Forelimb muscle (tissue), 1 donor: ENCODE measurements at places on chromosomes 6 and 20. TPM values are rescaled to one million over a fixed set of nuclear protein-coding genes. Genes with fewer than 3 reads are reported as not detected.

HLA-DQA1 gene
- 1.7 TPM for polyA plus RNA-seq

TMX4 gene
- polyA plus RNA-seq = 19.6 TPM

EBF4 gene
- 9.0 TPM for polyA plus RNA-seq

TRIM38 gene
- polyA plus RNA-seq = 6.7 TPM

SPATA25 gene
- polyA plus RNA-seq = 10.3 TPM

PLA2G7 gene
- polyA plus RNA-seq = 0.35 TPM

RAD21L1 gene
- polyA plus RNA-seq = not detected

SH3BGRL2 gene
- polyA plus RNA-seq = 7.5 TPM

POM121L2 gene
- polyA plus RNA-seq = not detected

ADRM1 gene
- polyA plus RNA-seq = 62.1 TPM

AMD1 gene
- polyA plus RNA-seq = 49.1 TPM

FILIP1 gene
- 57.6 TPM for polyA plus RNA-seq

GRCh38 chr6:97040355-97040860 lies 115.9 kb downstream of the KLHL32 start:
- no peak for DNase-seq

GRCh38 chr20:10626896-10627295 lies 46.9 kb downstream of the JAG1 start:
- DNase-seq = no peak

DNA sequence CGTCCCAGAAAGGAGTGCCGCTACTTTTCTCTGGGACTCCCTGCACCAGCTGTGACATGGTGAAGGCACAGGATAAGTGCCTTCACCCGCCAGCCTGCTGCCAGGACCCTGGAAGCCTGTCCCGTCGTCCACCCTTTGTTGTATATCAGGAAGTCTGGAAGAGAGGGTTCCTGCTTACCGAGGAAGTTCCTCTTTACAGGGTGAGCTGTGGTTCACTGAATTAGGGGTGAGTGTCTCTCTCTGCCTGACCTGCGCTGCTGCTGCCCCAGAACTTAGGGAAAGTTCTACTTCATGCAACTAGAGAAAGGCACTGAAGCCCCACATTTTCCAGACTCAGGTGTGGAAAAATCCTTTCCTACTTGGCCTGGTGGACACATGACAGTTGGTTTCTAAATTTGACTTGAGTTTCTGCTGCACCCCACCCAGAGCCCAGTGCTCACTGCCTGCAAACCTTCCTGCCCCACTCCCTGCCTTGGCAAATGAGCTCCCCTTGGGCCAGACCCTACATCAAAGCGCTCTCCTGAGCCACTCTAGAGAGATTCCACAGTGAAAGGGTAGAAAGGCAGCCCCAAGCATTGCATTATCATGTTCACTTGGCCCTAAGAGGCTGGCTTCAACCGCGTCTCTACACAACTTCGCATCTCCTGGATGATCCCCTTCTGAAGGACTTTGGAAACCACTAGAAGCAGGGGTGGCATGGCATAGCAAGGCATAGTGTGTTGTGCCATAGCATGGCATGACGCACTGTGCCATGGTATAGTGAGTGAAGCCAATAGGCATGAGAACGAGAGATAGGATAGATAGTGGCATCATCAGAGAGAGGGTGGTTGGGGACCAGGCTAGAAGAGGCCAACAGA lies 215.8 kb upstream of the CDYL start:
- no peak for DNase-seq

DNA sequence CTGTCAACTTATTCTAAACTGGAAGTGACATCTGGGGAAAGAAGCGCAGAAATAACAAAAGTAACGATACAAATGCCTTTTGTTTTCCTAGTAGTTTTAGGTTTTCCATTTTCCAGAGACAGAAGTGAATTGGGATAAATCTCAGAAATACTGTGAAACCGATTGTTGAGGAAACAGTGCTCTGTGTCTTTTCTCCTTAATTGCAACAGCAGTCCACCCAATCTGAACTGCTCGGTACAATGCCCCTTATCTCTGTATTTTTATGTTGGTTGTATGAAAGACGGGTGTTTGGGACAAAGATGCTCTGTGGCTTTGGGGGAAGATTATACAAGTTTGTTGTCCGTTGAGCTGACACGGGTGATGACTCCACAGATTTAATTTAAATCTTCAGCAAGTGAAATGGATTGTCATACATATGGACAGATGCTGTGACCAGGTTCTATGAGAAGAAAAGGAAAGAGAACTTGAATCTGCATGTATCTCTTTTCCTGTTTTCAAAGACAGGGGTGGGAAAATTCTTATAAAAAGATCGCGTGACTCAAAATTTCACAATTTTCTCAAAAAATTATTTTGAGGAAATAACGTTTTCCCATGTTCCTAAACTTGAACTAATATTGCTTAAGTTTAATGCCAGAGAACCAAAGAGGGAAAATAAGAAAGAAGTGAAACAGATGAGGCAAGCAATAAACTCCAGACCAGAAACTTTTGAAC lies 41.2 kb downstream of the SASH1 start:
- DNase-seq = no peak

GRCh38 chr20:57936636-57937385 lies 227.0 kb upstream of the PMEPA1 start:
- no peak for DNase-seq

DNA sequence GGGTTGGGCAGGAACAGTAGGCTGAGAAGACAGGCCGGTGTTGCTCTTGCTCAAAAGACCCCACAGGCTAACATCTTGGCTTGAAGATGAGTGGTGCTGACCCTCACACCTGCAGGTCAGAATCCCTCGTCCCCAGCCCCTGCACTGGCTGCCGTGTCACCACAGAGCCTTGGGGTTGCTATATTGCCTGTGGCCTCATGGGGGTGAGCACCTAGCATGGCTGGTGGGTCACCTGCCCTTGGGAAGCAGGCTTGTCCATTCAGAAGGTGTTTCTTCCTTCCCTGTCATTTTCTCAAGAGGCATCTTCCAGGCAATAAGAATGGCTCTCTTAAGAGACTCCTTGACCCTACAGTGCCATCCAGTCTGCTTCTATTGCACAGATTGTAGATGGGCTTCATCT lies 7.7 kb downstream of the SLC22A16 start:
- no peak for DNase-seq

- DNase-seq = no peak
Measured at GRCh38 chr6:24898676-24899075, 37.1 kb downstream of the RIPOR2 start.

GRCh38 chr6:110039981-110040383 lies 61.9 kb downstream of the GPR6 start:
- no peak for DNase-seq

- no peak for DNase-seq
Measured at GRCh38 chr6:143586557-143586956, 75.0 kb upstream of the FUCA2 start.

- DNase-seq = no peak
Measured at GRCh38 chr20:1265916-1266166, 253 bp upstream of the SNPH start.

- DNase-seq = no peak
Measured at GRCh38 chr6:102520966-102521365, 1127.5 kb downstream of the GRIK2 start.

DNA sequence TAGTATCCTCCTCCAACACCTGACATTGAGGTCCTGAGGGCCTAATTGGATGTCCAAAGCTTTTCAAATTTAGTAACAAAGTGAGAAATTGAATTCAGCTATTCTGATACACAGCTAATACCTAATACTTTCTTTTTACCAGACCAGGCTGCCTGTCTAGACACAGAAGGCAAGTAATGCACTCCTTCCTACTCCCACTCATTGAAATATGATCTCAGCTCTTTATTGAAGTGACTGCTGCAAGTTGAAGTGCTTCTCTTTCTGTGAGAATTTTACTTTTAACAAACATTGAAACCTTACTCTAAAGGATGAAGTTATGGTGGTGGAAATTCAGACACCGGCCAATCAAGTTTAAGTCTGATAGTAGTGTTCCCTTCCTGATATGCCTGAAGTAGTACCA lies 90.8 kb upstream of the OGFRL1 start:
- DNase-seq = no peak

- no peak for DNase-seq
Measured at GRCh38 chr6:73377225-73377624, 7.5 kb upstream of the OOEP start.

DNA sequence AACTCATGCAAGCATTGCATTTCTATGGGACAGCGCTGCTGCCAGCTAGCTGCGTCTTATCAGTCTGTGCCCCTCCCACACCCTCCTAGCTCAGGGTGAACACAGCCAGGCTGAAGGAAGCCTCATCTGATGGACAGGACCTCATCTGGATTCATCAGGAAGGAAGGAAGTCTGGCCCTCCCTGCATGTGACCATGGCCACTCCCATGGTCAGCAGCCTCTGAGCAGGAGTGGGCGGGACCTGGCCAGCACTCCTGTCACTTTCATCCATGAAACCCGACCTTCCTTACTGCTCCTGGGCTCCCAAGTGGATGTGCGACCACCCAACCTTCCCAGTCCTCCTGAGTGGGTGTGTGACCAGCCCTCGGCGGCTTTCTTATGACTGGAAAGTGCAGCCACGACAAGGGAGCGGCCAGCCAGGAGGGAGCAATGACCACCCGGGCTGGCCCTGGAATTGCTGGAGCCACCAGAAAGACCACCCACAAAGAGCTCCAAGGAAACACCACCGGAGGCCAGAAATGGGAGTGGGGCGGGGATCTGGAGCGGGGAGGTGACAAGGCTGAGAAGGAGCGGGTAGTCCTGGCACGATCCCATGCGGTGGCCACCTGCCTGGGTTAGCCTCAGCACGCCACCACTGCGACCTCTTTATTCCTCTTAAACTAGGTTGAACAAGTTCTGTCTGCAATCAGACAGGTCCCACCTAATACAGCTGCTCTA lies 241.2 kb downstream of the TTLL2 start:
- DNase-seq = no peak

DNA sequence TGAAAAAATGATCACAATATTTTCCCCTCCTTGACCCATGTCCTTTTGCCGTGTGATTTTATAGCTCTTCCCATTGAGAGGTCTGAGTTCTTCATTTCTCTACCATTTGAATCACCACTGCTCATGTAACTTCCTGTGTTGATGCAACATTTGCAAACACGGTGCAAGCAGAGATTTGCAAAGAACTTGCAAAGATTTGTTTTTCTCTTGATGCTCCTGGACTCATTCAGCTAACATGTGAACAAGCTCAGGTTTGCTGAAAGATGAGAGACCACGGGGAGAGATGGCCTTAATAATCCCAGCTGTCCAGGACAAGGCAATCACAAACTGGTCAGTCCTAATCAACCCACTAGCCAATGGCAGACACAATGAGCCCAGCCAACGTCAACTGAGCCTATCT lies 8.6 kb downstream of the VNN2 start:
- no peak for DNase-seq

DNA sequence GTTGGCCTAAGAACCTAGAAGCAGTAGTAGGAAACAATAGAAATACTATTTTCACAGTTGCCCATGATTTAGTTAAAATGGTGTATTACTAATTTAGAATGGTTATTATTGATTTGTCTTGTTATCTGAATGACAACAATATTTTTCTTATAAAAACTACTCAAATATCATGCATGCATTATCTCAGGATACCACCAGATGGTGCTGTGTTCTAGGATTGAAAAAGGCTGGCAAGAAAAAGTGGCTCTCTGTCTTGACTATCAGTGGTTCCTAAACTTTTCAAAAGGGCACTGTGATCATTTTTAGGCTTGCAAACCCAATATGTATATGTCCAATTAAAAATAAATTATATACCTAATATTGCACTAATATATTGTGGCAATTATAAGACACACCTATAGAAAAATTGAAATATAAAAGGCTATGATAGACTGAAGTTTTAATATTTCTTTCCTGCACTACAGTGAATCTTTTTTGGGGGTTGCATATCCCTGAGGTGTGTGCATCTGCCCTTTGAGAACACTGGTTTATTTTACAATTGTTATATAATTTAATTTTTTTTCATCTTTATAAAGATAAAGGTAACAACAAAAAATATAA lies 131.7 kb upstream of the MLIP start:
- DNase-seq = no peak

- no peak for DNase-seq
Measured at GRCh38 chr6:111664565-111665030, 58.9 kb upstream of the TRAF3IP2 start.

GRCh38 chr20:23082846-23083552 lies 3.1 kb downstream of the CD93 start:
- DNase-seq = no peak

DNA sequence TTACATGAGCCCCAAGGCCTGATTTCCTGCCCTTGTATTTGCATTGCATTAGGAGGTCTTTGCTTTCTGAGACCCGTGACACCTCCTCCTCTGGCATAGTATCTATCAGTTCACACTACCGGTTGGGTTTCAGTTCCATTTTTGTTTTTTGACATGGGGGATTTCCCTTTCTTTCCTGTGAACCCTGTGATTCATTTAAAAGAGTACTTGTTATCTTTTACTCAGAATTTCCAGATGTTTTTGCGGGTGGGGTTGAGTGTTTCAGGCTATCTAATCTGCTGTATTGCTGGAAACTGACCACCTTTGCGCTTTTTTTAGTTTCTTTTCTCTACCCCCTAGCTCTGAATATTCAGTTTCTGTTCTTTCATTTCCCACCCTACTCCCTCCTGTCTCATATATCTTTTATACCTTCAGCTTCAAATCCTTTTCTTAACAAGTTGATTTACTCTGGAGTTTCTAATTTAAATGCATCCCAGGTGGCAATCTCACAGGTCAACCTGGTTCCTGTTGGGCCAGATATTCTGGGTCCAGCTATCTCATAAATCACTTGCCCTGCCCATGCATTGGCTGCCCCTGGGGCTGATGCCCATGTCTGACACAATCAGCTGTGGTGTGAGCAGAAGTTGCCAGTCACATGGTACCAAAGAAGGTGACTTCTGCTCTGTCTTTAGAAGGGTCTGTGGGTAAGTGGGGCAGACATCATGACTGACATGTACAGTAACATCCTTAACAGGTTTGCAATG lies 14.3 kb upstream of the NCOA3 start:
- no peak for DNase-seq

- DNase-seq = no peak
Measured at GRCh38 chr6:34059914-34060313, 86.0 kb downstream of the GRM4 start.

DNA sequence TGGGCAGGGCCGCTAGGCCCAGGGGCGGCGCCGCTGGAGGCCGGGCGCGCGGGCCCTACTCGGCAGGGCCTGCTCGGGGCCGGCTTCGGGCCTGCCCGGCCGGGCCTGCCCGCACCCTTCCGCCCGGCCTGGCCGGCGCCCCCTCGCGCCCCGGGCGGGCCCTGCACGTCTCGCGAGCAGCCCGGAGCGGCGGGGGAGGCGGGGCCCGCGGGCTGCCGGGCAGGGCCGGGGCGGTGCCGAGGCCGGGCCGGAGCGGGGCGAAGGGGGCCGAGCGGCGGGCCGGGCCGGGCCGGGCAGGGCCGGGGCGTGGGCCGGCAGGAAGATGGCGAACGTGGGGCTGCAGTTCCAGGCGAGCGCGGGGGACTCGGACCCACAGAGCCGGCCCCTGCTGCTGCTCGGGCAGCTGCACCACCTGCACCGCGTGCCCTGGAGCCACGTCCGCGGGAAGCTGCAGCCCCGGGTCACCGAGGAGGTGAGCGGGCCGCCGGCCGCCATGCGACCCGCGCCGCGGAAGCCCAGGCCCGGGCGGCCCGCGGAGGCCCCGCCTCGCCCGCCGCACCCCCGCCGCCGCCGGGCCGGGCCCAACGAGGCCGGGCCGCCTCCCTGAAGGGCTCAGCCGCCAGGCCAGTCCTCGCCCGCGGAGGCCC lies at the start of gene NPEPL1:
Gene NPEPL1, plus strand, starts transcription at position 222 of the 647 bp plus-strand sequence. Its CDS starts 101 bp downstream, at position 323.
- DNase-seq = no peak

- no peak for DNase-seq
Measured at GRCh38 chr20:58714923-58715351, 22.3 kb downstream of the NPEPL1 start.
